ENCODE measurements at places on chromosomes 11 and 22.

DNA sequence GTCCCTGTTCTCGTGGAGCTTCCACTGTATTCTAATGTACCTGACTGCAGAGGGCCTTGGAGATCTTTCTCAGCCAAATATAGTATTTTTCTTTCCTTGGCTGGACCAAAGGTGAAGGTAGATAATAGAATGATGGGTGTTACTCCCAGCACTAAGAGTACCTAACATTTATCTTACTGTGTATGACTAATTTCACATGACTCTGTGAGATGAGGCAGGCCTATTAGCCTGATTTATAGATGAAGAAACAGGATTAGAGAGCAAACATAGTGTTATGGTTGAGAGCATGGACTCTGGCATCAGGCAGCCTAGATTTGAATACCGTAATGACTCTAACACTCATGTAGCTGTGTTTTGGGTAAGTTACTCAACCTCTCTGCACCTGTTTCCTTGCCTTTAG lies 2.7 kb downstream of the ACO2 start:
- no peak for DNase-seq

GRCh38 chr11:75275581-75275980 lies 35.0 kb downstream of the TPBGL start:
- DNase-seq = no peak

DNA sequence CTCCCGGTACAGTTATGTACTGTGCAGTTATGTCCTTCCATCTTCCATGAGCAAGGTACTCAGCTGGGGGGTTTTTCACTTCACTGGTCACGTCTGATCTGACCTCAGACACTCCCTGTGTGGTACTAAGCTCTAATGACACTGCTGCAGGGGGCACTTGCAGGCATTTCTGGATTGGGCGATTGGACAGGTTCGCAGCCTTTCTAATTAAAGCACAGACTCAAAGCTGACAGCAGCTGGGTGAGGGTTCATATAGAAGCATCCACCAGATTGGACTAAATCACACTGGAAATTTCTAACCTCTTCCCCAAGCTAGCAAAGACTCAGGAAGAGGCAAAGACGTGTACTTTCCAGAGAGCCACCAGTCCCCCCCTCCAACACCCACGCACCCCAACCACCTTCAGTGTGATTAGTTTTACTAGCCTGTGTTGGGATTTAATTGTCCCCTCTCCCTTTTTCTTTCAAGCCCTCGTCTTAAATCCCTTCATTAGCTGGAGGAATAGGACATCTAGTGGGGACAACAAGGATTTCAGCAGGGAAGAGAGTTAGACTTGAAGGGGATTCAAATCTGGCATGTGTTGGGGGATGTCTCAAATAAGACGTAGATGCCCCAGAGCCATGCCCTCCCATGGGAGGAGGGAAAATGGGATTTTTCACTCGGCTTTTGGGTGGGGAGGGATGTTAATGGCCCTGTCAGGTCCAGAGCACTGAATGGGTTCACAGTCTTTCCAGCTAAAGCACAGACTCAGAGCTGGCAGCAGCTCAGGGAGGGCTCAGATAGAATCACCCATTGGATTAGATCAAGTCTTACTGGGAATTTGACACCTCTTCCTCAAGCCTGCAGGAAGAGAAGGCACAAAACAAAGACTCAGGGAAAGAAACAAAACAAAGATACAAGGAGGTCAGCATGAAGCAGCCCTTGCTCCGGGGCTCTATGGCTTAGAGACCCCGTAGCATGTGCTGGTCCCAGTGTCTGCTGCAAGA lies 10.9 kb downstream of the INS start:
- no peak for DNase-seq

DNA sequence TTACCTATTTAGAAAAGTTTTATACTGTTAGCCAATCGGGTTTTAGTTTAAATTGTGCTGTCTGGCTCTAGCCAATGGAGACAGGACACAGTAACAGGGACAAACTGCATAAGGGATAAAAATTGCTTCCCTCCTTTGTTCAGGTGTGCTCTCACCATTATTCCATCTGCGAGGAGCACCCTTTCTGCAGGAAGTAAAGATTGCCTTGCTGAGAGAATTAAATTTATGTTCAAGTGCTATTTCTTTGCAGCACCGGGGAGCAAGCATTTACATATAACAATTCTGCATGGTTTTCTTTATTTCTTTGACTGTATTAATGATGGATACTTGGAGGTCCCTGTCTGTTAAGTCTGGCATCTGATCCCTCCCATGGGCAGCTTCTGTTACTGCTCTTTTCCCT lies 80.5 kb downstream of the BRD1 start:
- DNase-seq = no peak

GRCh38 chr11:122114976-122115375 lies 1.0 kb downstream of the BLID start:
- no peak for DNase-seq

DNA sequence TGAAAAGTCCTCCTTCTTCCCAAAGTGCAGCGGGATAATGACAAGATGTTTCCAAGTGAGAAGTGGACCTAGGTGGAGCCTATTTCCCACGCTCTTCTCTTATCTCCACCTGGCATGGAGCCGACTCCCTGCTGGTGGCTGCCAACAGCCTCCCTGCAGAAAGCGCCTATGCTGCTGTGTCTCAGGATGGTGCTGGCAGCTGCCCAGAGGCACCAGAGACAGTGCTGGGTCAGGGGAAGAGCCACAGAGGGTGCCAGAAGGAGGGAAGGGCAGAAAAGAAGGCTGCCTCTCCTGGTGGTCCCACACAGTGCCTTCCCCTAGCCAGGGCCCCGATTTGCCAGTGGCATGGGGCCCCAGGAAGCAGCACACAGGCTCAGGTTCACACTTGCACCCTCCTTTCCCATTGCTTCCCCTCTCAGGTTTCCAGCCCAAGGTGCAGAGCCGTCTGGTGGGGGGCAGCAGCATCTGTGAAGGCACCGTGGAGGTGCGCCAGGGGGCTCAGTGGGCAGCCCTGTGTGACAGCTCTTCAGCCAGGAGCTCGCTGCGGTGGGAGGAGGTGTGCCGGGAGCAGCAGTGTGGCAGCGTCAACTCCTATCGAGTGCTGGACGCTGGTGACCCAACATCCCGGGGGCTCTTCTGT lies 19.0 kb downstream of the CD5 start:
- no peak for DNase-seq
